ENCODE measurements at places on chromosomes 3 and 15.

GRCh38 chr3:195613468-195614069 is 29.8 kb upstream of the APOD start:
- DNase-seq: no peak

DNA sequence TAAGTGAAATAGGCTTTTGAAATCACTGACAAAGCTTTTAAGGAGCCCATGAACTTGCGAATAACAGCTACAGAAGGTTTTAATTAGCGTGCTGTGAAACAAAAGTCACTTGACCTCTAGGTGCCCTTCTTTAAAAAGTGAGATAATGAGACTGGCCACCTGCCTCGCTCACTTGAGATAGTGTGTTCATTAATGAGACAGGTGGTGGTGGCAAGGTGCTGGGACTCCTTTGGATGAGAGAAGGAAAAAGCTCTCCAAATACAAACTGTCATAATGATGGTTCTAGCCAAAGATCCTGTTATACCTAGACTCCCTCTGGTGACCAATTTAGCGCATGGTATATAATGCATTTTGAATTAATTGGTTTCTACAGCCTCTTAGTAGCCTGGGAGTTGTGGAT is 22.7 kb upstream of the IREB2 start:
- no peak for DNase-seq

DNA sequence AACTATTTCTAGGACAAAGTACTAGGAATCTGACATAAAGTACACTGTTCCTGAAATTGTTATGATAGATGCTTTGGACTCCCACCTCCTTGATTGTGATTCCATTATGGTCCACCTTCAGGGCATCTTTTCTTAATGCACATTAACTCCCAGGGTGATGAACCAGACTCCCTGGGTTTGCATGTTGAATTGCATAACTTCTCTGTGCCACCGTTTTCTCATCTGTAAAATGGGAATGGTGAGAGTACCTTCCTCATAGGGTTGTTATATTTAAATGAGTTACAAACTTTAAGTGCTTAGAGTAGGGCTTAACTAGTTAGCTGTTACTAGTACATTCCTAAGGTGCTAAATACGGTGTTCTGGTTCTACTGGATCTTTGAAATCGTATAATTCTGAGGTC is 81.9 kb downstream of the CMSS1 start:
- no peak for DNase-seq

GRCh38 chr3:71710906-71711494 is 14.2 kb downstream of the EIF4E3 start:
- DNase-seq: no peak

GRCh38 chr3:162489853-162490252 is 993.2 kb downstream of the OTOL1 start:
- no peak for DNase-seq

DNA sequence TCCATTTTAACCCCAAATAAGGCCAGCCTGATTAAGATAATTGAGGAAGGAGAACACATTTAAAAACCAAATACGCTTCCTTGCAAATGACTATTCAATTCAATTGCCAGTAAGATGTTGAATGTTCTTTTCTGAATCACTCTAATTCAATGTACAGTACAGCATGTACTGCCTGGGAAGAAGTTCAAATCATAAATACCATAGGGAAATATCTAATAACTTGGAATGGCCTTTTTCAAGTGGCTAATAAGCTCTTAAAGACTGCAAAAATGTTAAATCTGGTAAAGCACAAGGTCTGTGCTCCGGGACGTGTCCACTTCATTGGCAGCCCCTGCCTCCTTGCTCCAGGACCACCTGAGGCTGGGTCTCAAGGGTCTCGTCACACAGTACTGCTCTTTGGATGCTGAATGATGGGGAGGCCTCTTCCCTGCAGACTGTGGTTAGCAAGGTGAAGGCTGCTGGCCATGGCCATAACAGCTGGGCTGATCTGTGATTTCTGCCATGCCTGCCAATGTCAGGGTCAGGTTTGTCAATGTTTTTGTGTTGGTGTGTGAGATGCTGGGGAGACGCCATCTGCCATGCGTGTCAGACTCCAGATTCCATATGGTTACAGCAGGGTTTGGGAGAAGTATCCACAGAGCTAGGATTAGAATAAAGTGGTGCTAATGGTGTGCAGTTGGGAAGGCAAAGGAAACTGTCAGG is 300.5 kb downstream of the ADAMTS17 start:
- DNase-seq: no peak

DNA sequence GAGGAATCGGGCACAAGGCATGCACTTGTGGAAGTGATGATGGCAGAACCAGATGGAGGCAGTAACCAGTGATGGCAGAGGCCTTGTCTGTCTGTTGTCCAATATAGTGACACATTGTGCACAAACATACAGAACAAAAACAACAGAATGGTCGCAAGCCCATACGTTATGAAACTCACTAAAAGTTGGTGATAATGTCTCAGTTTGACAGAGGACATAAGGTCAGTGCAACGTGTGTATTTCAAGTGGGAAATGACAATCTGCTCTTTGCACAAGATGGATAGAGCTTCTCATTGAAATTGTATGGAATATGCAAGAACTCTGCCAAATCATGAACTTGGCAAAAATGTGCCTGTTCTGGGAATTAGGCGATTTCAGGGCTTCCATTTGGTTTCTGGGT is 169.2 kb downstream of the EPHB1 start:
- no peak for DNase-seq

- no peak for DNase-seq
These were observed 25.1 kb upstream of the FSIP1 start for GRCh38 chr15:39807791-39808190.

- DNase-seq: no peak
These were observed 7.6 kb downstream of the XCR1 start for GRCh38 chr3:46019707-46020106.

DNA sequence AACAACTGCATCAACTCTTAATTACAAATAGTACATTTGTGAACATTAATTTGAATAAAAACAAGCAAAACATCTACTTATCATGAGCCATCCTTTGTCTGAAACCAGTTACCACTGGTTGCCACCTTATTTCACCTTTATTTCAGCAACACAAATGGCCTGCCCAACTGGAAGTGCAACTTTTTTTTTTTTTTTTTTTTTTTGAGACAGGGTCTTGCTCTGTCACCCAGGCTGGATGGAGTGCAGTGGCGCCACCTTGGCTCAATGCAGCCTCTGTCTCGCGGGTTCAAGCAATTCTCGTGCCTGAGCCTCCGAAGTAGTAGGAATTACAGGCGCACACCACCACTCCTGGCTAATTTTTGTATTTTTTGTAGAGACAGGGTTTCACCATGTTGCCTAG is 13.1 kb downstream of the WDR82 start:
- DNase-seq: no peak

DNA sequence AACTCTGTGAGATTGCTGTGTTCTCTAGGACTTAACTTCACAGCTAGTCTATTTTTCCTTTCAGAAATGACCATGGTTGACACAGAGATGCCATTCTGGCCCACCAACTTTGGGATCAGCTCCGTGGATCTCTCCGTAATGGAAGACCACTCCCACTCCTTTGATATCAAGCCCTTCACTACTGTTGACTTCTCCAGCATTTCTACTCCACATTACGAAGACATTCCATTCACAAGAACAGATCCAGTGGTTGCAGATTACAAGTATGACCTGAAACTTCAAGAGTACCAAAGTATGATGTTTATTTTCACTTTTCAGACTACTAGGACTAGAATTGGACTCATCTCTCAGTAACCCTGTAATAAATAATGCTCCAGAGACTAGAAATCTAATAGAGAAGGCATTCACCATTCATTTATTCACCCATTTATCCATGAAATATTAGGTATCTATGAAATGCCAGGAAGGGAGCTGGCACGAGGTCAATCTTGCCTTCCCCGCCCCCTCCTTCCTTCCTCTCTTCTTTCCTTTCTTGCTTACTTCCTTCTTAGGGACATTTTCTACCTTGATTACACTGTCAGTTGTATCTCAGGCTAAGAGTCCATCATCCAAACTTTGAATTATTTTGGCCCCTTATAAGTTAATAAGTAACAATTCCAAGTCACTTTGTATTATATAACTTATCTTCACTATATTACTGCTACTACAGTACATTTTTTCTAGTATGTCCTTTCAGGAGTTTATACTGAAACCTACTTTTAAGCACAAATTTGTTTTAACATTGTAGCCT is 91.0 kb downstream of the PPARG start:
- no peak for DNase-seq

Measured in activated CD4-positive, alpha-beta T cell treated with anti-CD3 and anti-CD28 coated beads, Interleukin-2, amount 50 U/mL, for 4 hours (primary cell).